ENCODE measurements at places on chromosomes 2 and 18.

GRCh38 chr2:104023765-104024164 is 830.1 kb upstream of the POU3F3 start:
- no peak for DNase-seq

- DNase-seq, result no peak
Observed at GRCh38 chr2:170218456-170218855, 40.5 kb downstream of the MYO3B start.

- DNase-seq, result no peak
Observed at GRCh38 chr18:25244170-25244569, 107.8 kb downstream of the ZNF521 start.

- DNase-seq, result no peak
Observed at GRCh38 chr18:74288041-74288440, 3.7 kb downstream of the CYB5A start.

GRCh38 chr2:3200420-3200939 is 177.1 kb downstream of the EIPR1 start:
- DNase-seq, result no peak

DNA sequence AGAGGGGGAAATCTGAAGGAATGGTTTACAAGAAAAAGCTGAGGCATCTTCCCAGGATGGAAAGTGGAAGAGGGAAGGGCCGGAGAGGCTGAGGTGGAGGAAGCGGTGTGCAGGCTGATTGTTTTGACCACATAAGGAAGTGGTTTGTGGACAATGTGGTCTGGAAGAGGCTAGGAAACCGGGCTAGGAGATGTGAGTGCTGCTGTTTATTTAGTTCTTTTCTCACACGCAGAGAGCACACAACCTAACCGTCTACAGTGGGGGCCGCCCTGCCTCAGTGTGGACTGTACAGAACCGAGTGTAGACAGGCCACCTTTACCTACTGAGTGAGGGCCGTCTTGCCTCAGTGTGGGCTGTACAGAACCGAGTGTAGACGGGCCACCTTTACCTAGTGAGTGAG is 251.7 kb upstream of the PXDN start:
- DNase-seq, result no peak

- DNase-seq, result no peak
Observed at GRCh38 chr2:150859162-150859561, 371.7 kb upstream of the RND3 start.

- DNase-seq, result no peak
Observed at GRCh38 chr2:240450532-240451107, 15.2 kb downstream of the GPC1 start.

DNA sequence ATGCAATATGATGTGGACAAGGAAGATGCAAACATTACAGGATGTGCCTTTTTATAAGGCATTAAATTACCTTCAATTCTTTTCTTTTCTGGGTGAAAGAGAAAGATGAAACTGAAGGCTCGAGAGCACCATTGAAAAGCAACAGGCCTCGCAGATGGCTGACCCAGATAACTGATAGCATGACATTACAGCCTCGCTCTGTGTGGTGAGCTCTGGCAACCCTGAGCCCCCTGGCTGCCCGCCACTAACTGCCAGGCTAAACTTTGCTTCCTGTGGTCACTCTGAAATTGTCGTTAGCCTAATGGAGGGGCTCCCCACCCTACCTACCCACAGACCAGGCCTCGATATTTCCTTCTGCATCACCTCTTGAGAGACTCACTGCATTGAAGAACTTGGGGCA is 516.8 kb upstream of the FANCL start:
- no peak for DNase-seq

DNA sequence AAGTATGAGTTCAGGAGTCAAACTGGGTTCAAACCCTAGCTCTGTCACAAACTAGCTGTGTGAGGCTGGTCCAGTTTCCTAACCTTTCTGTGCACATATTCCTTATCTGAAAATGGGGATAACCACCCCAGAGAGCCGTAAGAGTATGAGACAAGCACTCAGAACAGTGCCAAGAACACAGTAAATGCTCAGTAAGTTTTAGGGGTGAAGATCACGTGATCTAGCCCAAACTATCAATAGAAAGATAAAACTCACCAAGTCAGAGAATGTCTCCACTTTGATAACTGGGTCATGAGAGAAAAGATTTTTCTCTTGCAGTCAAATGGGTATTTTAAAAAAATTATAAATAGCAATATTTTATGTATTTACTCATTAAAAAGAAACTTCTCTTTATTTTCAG is 219.4 kb upstream of the REV1 start:
- DNase-seq, result no peak

GRCh38 chr18:58180738-58181353 is 136.8 kb downstream of the NEDD4L start:
- peak; percentile 60 for DNase-seq

DNA sequence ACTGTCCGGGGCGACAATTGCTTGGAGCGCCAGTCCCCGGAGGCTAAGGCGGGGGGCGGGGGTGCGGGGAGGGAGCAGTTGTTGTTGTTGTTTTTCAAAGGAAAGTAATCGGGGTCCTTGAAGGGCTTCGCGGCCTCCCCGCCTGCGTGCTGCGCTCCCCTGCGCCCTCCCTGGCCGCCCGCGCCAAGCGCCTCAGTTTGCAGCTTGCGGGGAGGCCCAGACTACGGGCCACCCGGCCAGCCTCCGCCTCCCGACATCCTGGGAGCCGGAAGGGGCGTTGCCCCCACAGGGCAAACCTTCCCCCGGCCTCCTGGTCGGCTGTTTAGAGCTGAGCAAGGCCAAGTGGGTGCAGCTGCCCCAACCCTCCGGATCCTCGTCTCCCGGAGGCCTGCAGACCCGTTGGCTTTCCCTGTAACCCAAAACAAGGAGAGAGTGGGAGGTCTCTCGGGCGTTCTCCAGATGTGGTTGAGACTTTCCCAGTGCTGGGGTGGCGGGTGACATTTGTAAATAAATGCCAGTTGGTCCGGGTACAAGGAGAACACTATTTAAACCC is 3.7 kb upstream of the SIX3 start:
- no peak for DNase-seq

- DNase-seq, result no peak
Observed at GRCh38 chr18:24094561-24094960, 44.3 kb upstream of the CABYR start.

GRCh38 chr2:203578759-203579643 is 43.9 kb upstream of the RAPH1 start:
- DNase-seq, result no peak

- DNase-seq, result no peak
Observed at GRCh38 chr2:10932345-10933151, 20.8 kb downstream of the KCNF1 start.

- no peak for DNase-seq
Observed at GRCh38 chr2:12341920-12342319, 374.8 kb upstream of the TRIB2 start.

DNA sequence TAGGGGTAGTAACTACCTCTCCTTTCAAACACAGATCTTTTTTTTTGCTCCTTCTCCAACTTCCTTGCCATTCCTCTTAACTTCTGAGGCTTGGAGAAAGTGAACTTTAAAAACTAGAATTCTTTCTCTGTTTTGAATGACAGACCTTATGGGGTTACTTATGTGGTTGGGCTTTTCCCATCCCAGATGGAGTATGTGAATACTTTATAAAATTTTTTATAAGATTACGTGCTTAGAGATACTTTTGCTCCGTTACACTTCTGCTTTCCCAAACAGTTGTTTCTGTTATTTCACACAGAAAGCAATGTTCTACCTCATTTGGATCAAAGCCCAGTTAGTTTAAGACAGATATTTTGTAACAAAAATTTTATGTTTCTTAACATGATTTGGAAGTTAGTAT is 20.2 kb downstream of the GREB1L start:
- DNase-seq, result no peak

GRCh38 chr18:42509750-42510415 is 554.8 kb downstream of the PIK3C3 start:
- DNase-seq, result no peak

GRCh38 chr2:235084424-235084823 is 132.6 kb downstream of the SH3BP4 start:
- no peak for DNase-seq

- DNase-seq, result no peak
Observed at GRCh38 chr2:237020090-237020489, 65.6 kb upstream of the COPS8 start.

- DNase-seq, result no peak
Observed at GRCh38 chr2:101895819-101896322, 95.9 kb upstream of the IL1R2 start.

GRCh38 chr2:38167968-38168350 is 92.0 kb upstream of the CYP1B1 start:
- no peak for DNase-seq

GRCh38 chr2:233535271-233535670 is 31.3 kb downstream of the USP40 start:
- no peak for DNase-seq

- DNase-seq, result no peak
Observed at GRCh38 chr2:101781791-101782426, 84.4 kb downstream of the MAP4K4 start.

DNA sequence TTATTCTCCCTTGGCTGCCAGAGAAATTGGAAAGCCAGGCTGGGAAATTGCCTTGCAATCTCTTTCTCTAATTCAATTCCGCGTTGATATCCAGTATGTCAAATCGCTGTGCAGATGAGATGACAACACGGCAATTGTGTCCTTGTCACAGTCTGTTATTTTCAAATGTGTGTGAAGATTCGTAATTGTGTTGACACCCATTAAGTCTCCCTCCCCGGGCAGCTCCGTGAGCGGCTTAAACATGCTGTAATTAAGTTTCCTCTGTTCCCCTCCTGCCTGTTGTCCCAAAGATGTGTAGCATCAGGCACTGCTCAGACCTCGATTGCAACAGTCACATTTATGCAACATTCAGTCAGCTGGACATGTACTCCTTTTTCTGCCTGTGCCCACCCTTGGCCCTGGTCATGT is 209.5 kb downstream of the LPIN1 start:
- DNase-seq, result no peak

- no peak for DNase-seq
Observed at GRCh38 chr2:140011287-140011686, 1231.1 kb upstream of the NXPH2 start.
